ENCODE measurements at places on chromosomes 16 and 17.

- DNase-seq = no peak
Observed at GRCh38 chr17:48150597-48151001, 43.0 kb downstream of the SNX11 start.

DNA sequence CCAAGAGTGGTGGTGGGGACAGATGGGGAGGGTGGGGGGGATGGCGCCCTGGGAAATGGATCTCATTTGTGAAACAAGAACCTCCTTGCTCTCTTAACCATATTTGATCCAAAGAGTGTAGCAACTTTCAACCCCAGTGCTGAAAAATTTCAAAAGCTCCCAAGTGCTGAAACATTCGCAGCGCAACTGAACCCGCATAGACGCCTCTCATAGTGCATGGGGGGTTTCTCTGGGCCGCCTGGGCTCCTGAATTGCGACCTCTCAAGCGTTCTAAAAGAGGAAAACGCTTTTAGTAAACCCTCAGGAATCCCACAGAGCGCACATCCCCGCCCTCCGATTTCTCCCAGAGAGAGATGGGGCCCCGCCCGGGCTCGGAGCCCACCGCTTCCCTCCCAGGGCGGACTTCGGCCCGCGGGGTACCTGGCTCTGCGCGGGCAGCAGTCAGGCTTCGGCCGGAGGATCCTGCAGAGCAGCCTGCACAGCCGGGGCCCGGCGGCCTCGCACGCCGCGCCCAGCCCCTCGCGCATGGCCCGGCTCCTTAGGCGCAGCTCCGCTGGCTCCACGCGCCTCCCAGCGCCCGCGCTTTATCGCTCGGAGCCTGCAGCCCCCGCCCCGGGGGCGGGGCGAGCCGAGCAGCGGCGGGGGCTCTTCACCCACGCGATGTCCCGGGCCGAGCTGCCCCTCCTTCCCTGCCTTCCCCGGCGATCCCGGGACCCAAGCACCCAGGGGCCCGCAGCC lies 7.0 kb downstream of the NOS2 start:
- no peak for DNase-seq

DNA sequence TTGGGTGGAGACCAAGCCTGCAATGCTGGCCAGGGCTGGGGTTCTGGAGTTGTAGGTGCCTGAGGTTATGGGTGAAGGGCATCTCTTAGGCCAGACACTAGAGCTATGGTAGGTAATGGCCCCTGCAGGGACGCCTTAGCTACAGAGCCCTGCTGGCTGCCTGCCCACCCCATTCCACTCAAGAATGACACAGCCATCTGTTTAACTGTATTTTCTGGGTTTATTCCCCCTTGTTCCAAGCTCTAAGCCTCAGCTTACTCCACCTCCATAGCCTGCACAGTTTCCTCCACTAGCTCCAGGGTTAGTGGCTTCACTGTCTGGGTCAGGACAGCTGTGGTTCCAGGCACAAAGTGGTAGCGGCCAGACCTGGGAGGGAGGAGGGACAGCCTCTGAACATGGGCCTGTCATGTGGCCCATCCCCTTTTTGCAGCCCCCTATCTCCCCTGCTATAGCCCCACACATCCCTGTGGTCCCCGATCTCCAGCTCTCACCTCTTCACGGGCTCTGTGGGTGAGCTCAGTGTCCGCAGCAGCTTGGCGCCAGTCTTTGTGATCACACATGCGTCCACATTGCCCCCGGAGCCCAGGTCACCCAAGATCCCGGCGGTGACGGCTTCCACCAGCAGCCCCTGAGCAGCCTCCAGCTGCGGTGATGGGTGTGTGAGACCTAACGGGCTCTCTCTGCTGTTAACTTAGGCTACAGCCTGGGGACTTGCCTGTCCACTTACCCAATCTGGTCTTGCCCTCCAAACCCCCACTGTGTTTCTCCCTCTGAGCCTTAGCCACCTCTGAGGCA lies 2.1 kb downstream of the PSMB10 start:
- DNase-seq = no peak

GRCh38 chr17:52376137-52376536 lies 217.6 kb upstream of the CA10 start:
- no peak for DNase-seq

GRCh38 chr16:66272461-66272860 lies 94.0 kb upstream of the CDH5 start:
- no peak for DNase-seq

- DNase-seq = no peak
Observed at GRCh38 chr17:34261568-34262337, 6.7 kb downstream of the CCL2 start.

DNA sequence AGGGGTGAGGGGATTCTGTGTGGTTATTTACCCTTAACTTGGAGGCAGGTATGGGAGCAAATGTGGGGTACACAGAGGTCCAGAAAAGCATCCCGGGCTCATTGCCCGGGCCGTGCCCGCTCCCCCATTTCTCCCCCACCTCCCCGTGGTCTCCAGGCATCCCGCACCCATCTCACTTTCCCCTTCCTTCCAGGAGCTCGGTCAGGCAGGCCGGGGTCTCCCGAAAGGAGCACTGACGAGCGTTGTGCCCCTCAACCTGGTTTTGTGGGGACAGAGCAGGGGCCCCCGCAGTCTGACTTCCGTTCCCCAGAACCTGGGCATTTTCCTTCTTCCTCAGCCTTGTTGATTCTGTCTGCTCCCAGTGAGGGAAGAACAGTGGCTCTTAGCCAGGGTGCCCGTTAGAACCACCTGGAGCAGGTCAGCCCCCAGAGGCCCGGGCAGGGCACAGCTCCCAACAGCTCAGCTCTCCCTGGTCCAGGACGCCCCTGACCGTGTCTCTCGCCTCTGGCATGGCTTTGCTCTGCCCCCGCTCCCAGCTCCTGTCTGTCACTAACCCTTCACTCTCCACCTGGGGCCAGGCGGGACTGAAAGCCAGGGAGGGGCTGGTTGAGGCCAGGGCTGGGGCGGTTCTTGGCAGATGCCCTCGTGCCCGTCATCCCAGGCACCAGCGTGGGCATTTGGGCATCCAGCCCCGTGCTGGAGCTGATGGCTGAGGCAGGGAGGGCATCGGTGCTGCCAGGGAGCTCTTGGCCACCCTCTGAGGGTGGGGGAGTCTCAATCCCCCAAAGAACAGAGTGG lies 12.5 kb upstream of the NUDT16L1 start:
- DNase-seq = no peak

All from GM12865 (cell line).